ENCODE measurements at places on chromosomes 6 and 20.
A peak's percentile ranks its signal among the peaks of the same experiment; 100 is the strongest.

DNA sequence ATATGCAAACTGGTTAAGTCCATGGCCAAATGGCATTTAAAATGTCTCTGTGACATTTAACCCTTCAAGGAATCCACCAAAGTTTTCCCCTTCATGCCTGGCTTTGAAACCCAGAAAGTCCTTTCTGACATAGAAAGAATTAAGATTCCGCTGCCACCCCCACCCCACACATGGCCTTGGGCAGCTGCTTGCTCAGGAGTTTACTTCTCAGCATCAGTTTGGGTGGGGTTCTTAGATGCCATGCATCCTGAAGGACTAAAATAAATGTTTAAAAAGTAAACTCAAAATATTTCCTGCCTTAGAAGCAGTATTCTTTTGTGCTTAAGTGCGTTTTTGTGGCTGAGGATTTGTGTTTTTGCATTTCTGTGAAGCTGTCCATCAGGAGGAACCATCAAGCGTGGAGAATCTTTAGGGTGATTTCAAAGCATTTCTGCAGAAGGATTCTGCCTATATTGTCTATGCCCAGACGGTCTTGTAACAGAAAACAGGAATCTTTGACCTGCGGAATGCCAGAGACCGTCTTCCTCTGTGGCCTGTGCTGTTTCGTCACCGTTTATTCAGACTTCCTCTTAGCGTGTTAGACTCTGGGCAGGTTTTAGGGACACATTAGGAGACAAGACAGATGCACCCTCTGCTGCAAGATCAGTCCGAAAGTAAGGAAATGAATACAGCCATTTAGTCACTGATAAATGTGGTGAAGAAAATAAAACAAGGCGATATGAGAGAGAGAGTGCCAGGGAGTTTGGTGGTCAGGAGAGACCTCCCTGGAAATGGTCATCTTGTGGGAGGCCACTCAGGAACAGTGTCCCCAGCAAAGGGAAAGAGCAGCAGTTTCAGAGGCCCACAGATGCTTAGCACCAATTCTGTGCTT lies 6.2 kb downstream of the DUSP22 start:
- DNase-seq: peak; percentile 88

GRCh38 chr20:57748601-57749130 lies 38.9 kb upstream of the PMEPA1 start:
- DNase-seq: peak; percentile 87

- peak; percentile 26 for DNase-seq
Observed at GRCh38 chr6:14817074-14817473, 428.8 kb upstream of the JARID2 start.

- DNase-seq: no peak
Observed at GRCh38 chr6:168049277-168049676, 29.7 kb downstream of the FRMD1 start.

GRCh38 chr6:25172819-25173218 lies 106.4 kb upstream of the CARMIL1 start:
- DNase-seq: no peak

DNA sequence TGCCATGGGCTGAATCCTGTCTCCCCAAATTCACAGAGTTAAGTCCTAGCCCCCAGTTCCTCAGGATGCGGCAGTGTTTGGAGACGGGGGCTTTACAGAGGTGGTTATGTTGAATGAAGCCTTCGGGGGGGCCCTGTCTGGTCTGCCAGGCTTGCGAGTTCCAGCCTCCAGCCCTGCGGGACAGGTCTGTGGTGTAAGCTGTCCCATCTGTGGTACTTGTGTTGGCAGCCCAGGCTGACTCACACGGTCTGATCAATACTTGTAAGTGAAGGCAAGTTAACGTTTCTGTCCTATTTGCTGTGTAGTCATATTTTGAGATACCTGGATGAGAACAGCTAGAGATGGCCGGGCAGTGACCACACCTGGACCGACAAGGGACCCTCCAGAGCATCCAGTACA lies 51.8 kb upstream of the GPR31 start:
- DNase-seq: no peak

- no peak for DNase-seq
Observed at GRCh38 chr20:38559764-38560163, 21.2 kb upstream of the ADIG start.

DNA sequence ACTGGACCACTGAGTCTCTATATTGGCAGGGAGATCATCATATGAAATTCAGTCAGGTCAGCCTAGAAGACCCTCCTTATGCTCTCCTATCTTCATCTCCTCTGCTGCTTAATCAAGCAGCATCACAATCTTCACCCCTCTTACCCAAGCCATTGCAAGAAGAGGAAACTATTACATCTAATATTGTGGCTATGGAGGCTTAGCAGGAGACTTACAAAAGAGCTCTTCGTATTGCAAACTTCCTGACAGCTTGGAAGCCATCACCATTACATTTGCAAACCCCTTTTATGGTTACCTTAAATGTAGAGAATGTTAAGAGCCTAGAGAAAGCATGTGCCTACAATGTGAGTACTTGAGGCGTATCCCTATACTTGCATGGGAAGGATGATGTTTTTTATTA lies 87.2 kb upstream of the STXBP5 start:
- DNase-seq: no peak

GRCh38 chr20:57654363-57654997 lies 34.3 kb upstream of the ZBP1 start:
- DNase-seq: peak; percentile 51

GRCh38 chr20:23298155-23298554 lies 52.4 kb upstream of the NXT1 start:
- DNase-seq: no peak

GRCh38 chr6:140661691-140662090 lies 1287.2 kb upstream of the CITED2 start:
- DNase-seq: no peak

GRCh38 chr6:158552796-158553138 lies 7.1 kb upstream of the TMEM181 start:
- DNase-seq: no peak

GRCh38 chr6:11092668-11093375 lies 812 bp upstream of the SMIM13 start:
- peak; percentile 28 for DNase-seq

- no peak for DNase-seq
Observed at GRCh38 chr20:1310071-1310470, 18.9 kb downstream of the SDCBP2 start.

DNA sequence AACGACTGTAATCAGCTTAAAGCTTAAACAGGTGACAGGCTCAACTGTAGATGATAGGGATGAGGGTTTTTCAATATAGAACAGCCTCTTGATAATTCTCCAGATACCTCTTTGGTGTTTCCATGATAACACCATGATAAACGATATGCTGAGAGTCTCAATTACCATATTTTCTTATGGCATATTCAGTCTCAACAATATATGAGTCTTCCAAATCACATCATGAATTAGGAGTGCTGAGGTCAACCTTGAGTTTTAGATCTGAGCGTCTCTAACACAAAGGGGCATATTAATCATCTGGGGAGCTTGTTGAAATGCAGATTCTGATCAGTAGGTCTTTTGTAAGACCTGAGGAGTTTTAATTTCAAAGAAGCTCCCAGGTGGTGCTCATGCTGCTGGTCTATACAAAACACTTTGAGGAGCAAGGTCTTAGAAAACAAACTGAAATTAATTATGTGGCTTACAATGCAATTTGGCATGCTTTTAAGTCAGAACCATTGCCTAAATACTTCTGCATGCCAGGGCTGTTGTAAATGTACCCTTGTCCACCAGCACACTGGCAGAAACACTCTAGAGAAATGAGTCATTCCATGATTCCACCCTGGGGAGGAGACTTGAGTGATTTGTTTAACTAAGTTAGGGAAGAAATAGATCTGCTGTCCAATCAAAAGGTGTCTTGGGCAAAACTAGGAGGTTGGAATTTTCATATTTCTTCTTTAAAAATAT lies 49.6 kb downstream of the PTCHD4 start:
- no peak for DNase-seq

DNA sequence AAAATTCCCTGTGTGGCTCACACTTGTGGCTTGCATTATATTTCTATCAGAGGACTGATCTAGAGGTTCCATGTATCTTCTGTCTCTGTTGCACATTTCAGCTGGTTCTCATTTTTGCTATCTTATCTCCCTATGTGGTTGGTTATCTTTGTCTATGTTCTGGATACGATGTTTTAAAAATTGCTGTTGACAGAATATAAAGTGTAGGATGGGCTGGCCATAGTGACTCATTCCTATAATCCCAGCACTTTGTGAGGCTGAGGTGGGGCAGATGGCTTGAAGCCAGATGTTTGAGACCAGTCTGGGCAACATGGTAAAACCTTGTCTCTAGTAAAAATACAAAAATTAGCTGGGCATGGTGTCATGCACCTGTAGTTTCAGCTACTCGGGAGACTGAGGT lies 9.9 kb upstream of the ULBP3 start:
- no peak for DNase-seq

- DNase-seq: peak; percentile 34
Observed at GRCh38 chr6:89146718-89147700, 1.2 kb downstream of the PM20D2 start.

DNA sequence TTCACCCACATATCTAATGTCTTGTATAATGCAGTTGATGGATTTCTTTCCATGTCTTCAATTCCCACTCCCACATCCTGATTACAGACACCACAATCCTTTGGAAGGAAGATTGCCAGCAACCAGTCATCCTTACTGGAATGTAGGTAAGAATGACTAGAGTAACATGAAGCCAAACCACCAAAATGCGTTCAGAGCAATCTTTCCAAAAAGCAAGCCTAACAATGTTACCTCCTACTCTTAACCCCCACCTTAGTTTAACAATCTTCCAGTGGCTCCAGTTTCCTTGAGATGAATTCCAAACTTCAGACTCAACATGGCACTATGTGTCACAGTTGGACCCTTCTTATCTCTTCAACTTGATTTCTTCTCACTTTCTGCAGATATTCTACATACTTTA lies 685.6 kb downstream of the DOK5 start:
- no peak for DNase-seq

- peak; percentile 11 for DNase-seq
Observed at GRCh38 chr20:40646361-40646760, 42.7 kb downstream of the MAFB start.

GRCh38 chr6:26241033-26241895 lies 123.7 kb upstream of the BTN3A2 start:
- peak; percentile 30 for DNase-seq

GRCh38 chr6:31204751-31205145 lies 34.3 kb upstream of the POU5F1 start:
- peak; percentile 48 for DNase-seq

DNA sequence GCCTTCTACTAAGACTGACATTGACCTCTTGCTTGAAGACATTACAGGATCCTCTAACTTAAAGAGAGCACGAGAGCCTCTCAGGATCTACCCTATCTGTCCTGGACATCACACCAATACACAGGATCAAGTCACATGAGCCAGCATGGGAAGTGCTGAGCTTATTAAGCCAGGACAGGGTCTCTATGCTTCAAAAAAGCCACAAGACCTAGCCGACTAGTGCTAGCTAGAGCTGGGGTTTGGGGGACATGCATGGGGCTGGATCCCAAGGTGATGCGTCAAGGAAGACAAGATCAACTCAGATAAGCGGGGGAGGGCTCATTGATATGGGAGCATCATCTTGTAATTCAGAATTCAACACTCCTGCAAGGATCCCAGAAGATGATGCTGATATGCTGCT lies 167.2 kb upstream of the TAB2 start:
- no peak for DNase-seq

Measured in suppressor macrophage (primary cell).